T-helper 2 cell treated with Interferon-gamma antibody and Interleukin-4, amounts not matched to agents 100 ng/mL and 5 ng/mL, for 36 hours (primary cell): ENCODE measurements at places on chromosomes 11 and 22. TPM values are rescaled to one million over a fixed set of nuclear protein-coding genes. Genes with fewer than 3 reads are reported as not detected.

CDKN1C gene
- total RNA-seq = 0.39 and 0.52 TPM in 2 replicates

VWCE gene
- total RNA-seq = 2.9 and 3.8 TPM in 2 replicates

OR51A7 gene
- total RNA-seq = not detected in 2 replicates

SYCE3 gene
- not detected in 2 replicates for total RNA-seq

ZP1 gene
- total RNA-seq = 0.61 and 0.66 TPM in 2 replicates

ZDHHC24 gene
- 12.5 and 13.6 TPM in 2 replicates for total RNA-seq

TRIM48 gene
- not detected in 2 replicates for total RNA-seq

EIF4G2 gene
- 815 and 838 TPM in 2 replicates for total RNA-seq

GPHA2 gene
- total RNA-seq = not detected in 2 replicates

ART5 gene
- not detected in 2 replicates for total RNA-seq

OR52K1 gene
- total RNA-seq = not detected in 2 replicates

SLC35F2 gene
- total RNA-seq = 9.9 and 10.8 TPM in 2 replicates

CSF2RB gene
- 7.8 TPM in 2 replicates for total RNA-seq

PATE2 gene
- total RNA-seq = not detected in 2 replicates

TCN1 gene
- not detected in 2 replicates for total RNA-seq

MEI1 gene
- total RNA-seq = 31.8 and 37.0 TPM in 2 replicates

PANX2 gene
- total RNA-seq = 0.30 and 0.34 TPM in 2 replicates

FOLR2 gene
- not detected in 2 replicates for total RNA-seq

TMPRSS4 gene
- total RNA-seq = not detected in 2 replicates

CHRM1 gene
- not detected in 2 replicates for total RNA-seq

OR8G5 gene
- total RNA-seq = not detected in 2 replicates

OR8B3 gene
- not detected in 2 replicates for total RNA-seq
